Spleen (tissue), 13 donors: ENCODE measurements at places on chromosomes 6 and 20. TPM values are rescaled to one million over a fixed set of nuclear protein-coding genes. Genes with fewer than 3 reads are reported as not detected.

The COL11A2 gene
- 0.68 TPM for polyA plus RNA-seq

The OR5V1 gene
- polyA plus RNA-seq: not detected

The SNX5 gene
- polyA plus RNA-seq: 159 TPM

The SOX18 gene
- 7.3 TPM for polyA plus RNA-seq

The STMND1 gene
- not detected for polyA plus RNA-seq

The JPH2 gene
- polyA plus RNA-seq: 0.76 TPM

The MEP1A gene
- polyA plus RNA-seq: 0.09 TPM

The NMBR gene
- polyA plus RNA-seq: not detected

The UBR2 gene
- 7.4 TPM for polyA plus RNA-seq

The FAM184A gene
- polyA plus RNA-seq: 1.0 TPM

The KIFC1 gene
- polyA plus RNA-seq: 3.7 TPM

The DCDC2 gene
- polyA plus RNA-seq: not detected

The SEMG1 gene
- not detected for polyA plus RNA-seq

The SLC4A11 gene
- polyA plus RNA-seq: 1.4 TPM

The SLC24A3 gene
- 0.37 TPM for polyA plus RNA-seq

The HSD17B8 gene
- 24.1 TPM for polyA plus RNA-seq
